ENCODE measurements at places on chromosomes 12 and 14. TPM values are rescaled to one million over a fixed set of nuclear protein-coding genes. Genes with fewer than 3 reads are reported as not detected.

Gene VSX2
- total RNA-seq, result not detected

Gene PLEKHD1
- under 0.01 TPM for total RNA-seq

Gene INF2
- 36.9 TPM for total RNA-seq

Gene DDX54
- total RNA-seq, result 32.5 TPM

Gene EMP1
- 103 TPM for total RNA-seq

Gene FBLN5
- total RNA-seq, result 0.26 TPM

Gene TAMALIN
- 34.0 TPM for total RNA-seq

Gene SLC6A13
- not detected for total RNA-seq

Gene RBM23
- 44.4 TPM for total RNA-seq

Data from dermis microvascular lymphatic vessel endothelial cell (primary cell).